ENCODE measurements at places on chromosomes 1 and 21. TPM values are rescaled to one million over a fixed set of nuclear protein-coding genes. Genes with fewer than 3 reads are reported as not detected.

DNA sequence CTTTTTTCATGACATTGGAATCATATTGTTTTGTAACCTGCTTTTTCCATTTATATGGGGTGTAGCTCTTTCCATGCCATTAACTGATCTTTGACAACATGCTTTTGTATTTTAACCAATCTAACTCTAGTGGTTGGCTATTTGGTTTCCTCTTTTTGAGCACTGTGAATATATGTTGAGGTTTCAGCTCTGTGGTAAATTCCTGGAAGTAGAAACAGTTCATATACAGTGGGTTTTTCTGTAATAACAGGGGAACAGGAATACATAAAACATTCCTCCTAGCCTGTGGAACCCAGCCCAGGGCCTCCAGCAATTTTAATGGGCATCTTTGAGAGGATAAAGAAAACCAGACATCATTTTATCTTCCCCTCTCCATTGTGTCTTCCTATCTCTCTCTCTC, 17.4 kb downstream of the AZIN2 start:
- H3K27me3 ChIP-seq = no peaks in the 10 kb centered on the region
- peaks cover 49% of the 10 kb centered on the region for H3K4me1 ChIP-seq
- DNase-seq = no peak
- H3K36me3 ChIP-seq = no peaks in the 10 kb centered on the region
- H3K4me3 ChIP-seq = no peak overlapping the region
- peak overlapping the region; percentile 78 for H3K27ac ChIP-seq

Gene FCAMR
- not detected for total RNA-seq

Gene KCNJ15
- total RNA-seq = not detected

DNA sequence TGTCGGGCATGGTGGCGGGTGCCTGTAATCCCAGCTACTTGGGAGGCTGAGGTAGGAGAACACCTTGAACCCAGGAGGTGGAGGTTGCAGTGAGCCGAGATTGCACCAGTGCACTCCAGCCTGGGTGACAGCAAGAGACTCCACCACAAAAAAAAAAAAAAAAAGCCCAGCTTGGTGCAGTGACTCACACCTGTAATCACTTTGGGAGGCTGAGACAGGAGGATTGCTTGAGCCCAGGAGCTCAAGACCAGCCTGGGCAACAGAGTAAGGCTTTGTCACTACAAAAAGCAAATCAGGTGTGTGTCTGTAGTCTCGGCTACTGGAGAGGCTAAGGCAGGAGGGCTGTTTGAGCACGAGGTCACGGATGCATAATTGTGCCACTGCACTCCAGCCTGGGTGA, 5.0 kb upstream of the H6PD start:
- H3K27me3 ChIP-seq = no peaks in the 10 kb centered on the region
- DNase-seq = no peak
- peaks cover 21% of the 10 kb centered on the region for H3K4me1 ChIP-seq

GRCh38 chr1:71184410-71184809, 103.6 kb upstream of the ZRANB2 start:
- H3K27ac ChIP-seq = no peak overlapping the region
- H3K36me3 ChIP-seq = no peaks in the 10 kb centered on the region
- no peak overlapping the region for H3K4me3 ChIP-seq
- no peak for DNase-seq

DNA sequence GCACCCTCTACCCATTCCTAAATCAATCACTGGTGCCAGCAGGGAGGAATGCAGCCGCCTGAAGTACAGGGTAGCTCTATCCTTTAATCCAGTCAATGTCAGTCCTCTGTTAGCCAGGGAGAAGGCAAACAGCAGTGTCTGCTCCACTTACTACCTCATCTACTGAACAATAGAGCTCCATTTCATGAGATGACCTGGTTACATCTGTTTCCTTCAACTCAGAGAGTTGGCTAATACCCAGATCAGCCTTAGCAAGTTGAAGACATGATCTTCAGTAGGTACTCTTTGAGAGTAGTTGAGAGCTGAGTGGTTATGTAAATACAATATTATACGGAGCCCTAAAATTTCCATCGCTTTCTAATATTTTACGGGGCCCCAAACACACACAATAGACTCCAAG, 46.1 kb upstream of the CD34 start:
- no peaks in the 10 kb centered on the region for H3K4me1 ChIP-seq
- no peak overlapping the region for H3K4me3 ChIP-seq
- no peak overlapping the region for H3K27ac ChIP-seq
- no peak for DNase-seq
